ENCODE measurements at places on chromosomes 6 and 20. TPM values are rescaled to one million over a fixed set of nuclear protein-coding genes. Genes with fewer than 3 reads are reported as not detected.

KHDC1L gene
- not detected for total RNA-seq

BCAS1 gene
- total RNA-seq: 0.46 TPM

DNA sequence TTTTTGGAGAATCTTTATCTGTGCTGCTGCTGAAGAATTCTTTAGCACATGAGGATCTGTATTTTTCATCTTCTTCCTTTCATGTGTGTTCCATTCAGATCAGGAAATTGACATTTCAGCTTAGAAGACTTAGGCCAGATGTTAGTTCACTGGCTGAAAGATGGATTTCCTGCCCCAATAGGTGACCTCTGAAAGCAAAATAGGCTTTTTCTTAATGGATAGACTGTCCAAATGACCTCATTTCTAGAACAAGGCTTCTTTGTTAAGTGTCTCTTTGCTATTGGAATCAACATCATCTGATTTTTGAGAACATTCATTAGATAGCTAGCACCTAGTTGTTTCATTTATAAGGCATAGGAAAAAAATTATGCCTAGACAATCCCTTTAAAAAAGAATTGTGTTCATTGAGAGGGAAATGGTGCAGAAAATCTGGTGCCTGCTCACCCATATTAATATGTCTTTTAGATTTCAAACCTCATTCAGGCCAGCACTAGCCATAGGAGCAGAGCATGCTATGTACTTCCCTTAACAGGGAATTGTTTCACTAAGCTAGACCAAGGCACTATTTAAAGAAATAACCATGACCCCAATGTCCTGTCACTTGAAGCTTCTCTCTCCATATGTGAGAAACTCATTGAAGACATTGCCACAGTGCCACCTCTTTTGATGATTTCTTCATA is 13.6 kb upstream of the SASH1 start:
- H3K27ac ChIP-seq: no peak overlapping the region
- no peaks in the 10 kb centered on the region for H3K36me3 ChIP-seq
- no peaks in the 10 kb centered on the region for H3K27me3 ChIP-seq
- no peaks in the 10 kb centered on the region for H3K4me1 ChIP-seq

DNA sequence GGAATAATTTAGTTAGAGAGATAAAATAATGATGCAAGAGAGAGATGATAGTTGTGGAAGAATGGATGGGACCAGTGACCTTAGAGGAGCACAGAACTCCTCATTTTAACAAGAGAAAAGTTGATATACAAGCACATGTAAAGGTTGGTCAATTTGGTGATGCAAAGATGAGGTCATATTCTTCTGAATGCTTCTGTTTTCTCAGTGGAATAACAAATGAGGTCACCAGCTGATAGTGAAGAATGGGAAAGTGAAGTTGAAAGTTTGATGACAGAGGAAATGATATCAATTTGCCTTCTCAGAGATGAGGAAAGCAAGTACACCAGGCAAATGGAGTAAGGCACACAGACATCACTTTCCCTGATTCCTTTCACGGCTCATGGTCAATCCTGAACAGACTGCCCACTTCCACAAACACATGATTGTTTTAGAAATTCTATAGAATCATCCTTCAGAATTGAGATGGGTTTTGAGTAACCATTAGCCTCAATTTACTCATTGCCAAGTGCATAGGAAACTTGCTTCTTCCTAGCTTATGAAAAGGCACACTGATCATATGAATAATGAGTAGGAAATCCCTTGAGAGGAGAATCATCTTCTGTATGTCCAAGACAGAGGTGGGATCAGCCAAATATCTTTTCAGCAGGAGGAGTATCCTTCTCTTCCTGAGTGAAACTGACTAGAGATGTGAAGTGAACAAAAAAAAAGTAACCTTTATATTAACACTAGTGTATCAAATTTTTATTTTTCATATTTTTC is 82.4 kb upstream of the TCF21 start:
- H3K27me3 ChIP-seq: no peaks in the 10 kb centered on the region
- H3K4me3 ChIP-seq: no peak overlapping the region
- H3K27ac ChIP-seq: no peak overlapping the region
- peaks cover 6% of the 10 kb centered on the region for H3K4me1 ChIP-seq
- no peak for DNase-seq
- no peaks in the 10 kb centered on the region for H3K36me3 ChIP-seq

GRCh38 chr6:89547281-89547680 is 91.3 kb downstream of the LYRM2 start:
- DNase-seq: no peak
- H3K27ac ChIP-seq: no peak overlapping the region
- H3K27me3 ChIP-seq: no peaks in the 10 kb centered on the region
- no peaks in the 10 kb centered on the region for H3K36me3 ChIP-seq
- peaks cover 3% of the 10 kb centered on the region for H3K4me1 ChIP-seq

DNA sequence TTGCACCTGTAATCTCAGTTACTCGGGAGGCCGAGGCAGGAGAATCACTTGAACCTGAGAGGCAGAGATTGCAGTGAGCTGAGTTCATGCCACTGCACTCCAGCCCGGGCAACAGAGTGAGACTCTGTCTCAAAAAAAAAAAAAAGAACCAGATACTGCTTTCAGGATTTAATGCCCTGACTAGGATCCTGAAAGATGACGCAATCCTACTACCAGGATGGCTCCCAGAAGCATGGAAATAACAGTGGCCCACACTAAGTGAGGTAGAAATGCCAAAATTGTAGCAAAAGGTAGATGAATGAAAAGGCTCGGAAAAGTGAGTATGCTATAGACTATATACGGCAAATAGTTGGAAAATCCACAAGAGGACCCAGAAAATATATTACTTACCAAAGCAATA is 23.8 kb upstream of the KHDC1 start:
- H3K4me3 ChIP-seq: no peak overlapping the region

JPH2 gene
- 0.48 TPM for total RNA-seq

- H3K4me1 ChIP-seq: no peaks in the 10 kb centered on the region
- no peak for DNase-seq
- no peak overlapping the region for H3K27ac ChIP-seq
Measured at GRCh38 chr20:5970381-5970780, 19.9 kb downstream of the MCM8 start.

DNA sequence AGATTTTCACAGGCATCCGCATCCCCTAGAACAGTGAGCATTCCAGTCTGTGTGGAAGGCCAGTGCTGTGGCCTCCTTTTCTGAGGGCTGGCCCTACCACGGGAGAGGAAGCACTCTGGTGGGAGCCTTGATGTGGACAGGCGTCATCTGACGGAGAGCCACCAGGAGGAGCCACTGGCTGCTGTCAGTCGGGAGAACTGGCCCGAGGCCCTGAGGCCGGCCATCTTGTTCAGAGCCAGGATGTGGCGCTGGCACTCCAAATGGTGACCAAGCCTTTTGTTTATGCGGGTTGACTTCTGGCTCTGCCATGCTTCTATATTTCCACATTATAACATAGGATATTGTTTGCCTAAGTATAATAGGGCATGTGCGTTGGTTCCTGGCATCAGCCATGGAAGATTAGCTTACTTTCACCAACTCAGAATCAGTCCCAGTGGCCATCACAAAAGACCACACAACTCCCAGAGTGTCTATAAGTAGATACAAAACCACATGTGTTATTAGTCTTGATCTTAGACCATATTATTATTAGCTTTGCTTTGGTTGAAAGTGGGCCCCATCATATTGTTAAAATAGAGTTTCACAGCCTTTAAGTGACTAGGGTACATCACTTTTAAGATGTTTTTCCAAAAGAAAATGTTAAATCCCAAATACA is 273.9 kb upstream of the TAB2 start:
- no peak overlapping the region for H3K27ac ChIP-seq
- no peaks in the 10 kb centered on the region for H3K36me3 ChIP-seq
- no peak overlapping the region for H3K4me3 ChIP-seq
- no peaks in the 10 kb centered on the region for H3K27me3 ChIP-seq
- DNase-seq: no peak

DNA sequence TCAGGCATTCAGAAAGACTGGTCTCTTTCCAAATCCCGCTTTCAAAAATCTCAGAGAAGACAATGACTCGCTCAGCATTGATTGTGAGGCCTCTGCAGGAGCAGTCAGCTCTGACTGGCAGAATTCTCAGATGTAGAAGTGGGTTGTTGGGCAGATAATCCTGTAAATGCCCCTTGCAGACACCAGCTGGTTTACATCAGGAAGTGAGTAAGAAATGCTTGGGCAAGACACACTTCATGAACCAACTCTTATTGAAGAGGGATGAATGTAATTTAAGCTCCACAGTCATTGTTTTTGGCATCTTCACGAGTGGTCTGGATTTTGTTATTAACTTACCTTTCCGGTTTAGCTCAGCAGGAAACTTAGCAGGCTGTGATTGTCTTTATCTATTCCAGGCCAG is 166.6 kb downstream of the PLCB4 start:
- no peak overlapping the region for H3K27ac ChIP-seq
- no peaks in the 10 kb centered on the region for H3K4me1 ChIP-seq
- no peak for DNase-seq
- H3K27me3 ChIP-seq: no peaks in the 10 kb centered on the region

WFDC10B gene
- not detected for total RNA-seq

- no peak overlapping the region for H3K4me3 ChIP-seq
- H3K36me3 ChIP-seq: no peaks in the 10 kb centered on the region
- H3K4me1 ChIP-seq: no peaks in the 10 kb centered on the region
- DNase-seq: no peak
- no peak overlapping the region for H3K27ac ChIP-seq
Measured at GRCh38 chr20:31908424-31908823, 38.0 kb downstream of the TTLL9 start.

DNA sequence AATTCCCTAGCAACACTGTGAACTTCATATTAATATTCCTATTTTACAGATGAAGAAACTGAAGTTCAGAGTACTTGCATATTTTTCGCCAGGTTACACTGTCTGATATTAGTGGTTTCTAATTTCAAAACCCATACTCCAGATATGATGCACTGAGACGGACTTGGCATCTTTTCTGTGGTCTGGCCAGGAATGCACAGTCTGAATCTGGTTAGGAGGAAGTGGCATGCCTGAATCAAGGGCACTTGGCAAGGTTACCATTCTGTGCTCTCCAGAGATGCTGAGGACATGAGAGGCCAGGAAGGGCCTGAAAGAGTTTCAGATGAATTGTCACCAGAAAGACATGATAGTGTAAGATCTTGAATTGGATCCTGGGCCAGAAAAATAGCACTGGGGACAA is 150.1 kb downstream of the HAO1 start:
- H3K4me3 ChIP-seq: no peak overlapping the region
- no peak overlapping the region for H3K27ac ChIP-seq
- H3K4me1 ChIP-seq: no peaks in the 10 kb centered on the region

- no peak overlapping the region for H3K4me3 ChIP-seq
- H3K27me3 ChIP-seq: no peaks in the 10 kb centered on the region
- DNase-seq: no peak
- no peaks in the 10 kb centered on the region for H3K36me3 ChIP-seq
Measured at GRCh38 chr6:27135087-27135657, 112.3 kb upstream of the PRSS16 start.

MMP24 gene
- 0.20 TPM for total RNA-seq

ZSCAN23 gene
- 5.2 TPM for total RNA-seq

GRCh38 chr20:25005220-25005619 is 12.7 kb upstream of the APMAP start:
- H3K27ac ChIP-seq: no peak overlapping the region
- H3K4me3 ChIP-seq: no peak overlapping the region
- peaks cover 7% of the 10 kb centered on the region for H3K4me1 ChIP-seq
- H3K36me3 ChIP-seq: no peaks in the 10 kb centered on the region

GRCh38 chr6:30761791-30762429 is 17.6 kb upstream of the IER3 start:
- no peak for DNase-seq
- no peaks in the 10 kb centered on the region for H3K4me1 ChIP-seq
- H3K27me3 ChIP-seq: no peaks in the 10 kb centered on the region
- no peak overlapping the region for H3K27ac ChIP-seq
- H3K36me3 ChIP-seq: no peaks in the 10 kb centered on the region

- H3K27me3 ChIP-seq: no peaks in the 10 kb centered on the region
- H3K27ac ChIP-seq: no peak overlapping the region
- H3K36me3 ChIP-seq: no peaks in the 10 kb centered on the region
- no peak overlapping the region for H3K4me3 ChIP-seq
- DNase-seq: no peak
Measured at GRCh38 chr6:150150821-150151646, 8.2 kb downstream of the PPP1R14C start.

SIGLEC1 gene
- total RNA-seq: 1.1 TPM

DNA sequence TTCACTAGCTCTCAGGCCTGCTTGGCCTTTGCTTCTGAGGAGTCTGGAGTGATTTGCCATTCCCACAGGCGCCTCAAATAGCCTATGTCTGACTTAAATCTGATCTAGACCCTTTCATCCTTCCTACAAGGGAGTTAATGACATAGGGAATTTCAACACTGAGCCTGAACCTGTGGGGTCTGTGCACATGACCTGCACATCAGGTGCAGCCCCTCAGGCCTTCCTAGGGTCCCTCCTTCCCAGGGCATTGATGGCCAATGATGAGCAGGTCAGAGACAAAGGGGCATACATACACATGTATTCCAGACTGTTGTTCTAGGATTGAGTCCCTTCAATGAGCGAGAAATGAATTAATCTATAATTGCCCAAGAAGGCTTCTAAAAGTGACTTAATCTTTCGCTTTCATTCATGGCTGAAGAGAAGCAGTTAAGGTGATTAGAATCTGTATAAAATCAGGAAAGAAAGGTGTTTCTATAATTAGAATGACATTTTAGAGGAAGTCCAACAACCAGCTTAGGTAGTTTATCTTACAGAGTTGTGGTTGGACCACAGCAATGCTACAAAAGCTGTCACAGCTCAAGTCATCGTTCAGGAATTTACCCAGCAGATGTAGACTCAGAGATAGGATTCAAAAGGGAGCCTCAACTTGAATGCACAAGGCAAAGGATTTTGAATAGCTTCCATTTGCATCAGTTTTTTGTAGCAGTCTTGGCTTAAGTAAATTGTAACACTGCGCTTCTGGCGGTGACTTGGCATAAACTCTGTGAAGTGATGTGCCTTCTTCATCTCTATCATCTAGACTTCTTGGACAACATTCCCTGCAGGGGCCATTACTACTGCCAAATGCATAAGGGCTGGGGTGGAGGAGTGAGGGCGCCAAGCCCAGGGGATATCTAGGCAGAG is 27.0 kb upstream of the TBC1D7 start:
- H3K4me3 ChIP-seq: no peak overlapping the region
- no peaks in the 10 kb centered on the region for H3K4me1 ChIP-seq
- H3K36me3 ChIP-seq: no peaks in the 10 kb centered on the region
- DNase-seq: no peak
- H3K27me3 ChIP-seq: no peaks in the 10 kb centered on the region

- H3K4me1 ChIP-seq: peaks cover 1% of the 10 kb centered on the region
- no peak for DNase-seq
- H3K27me3 ChIP-seq: no peaks in the 10 kb centered on the region
- H3K36me3 ChIP-seq: no peaks in the 10 kb centered on the region
Measured at GRCh38 chr20:44209686-44210405, 725 bp downstream of the OSER1 start.

- H3K4me3 ChIP-seq: no peak overlapping the region
- H3K27me3 ChIP-seq: no peaks in the 10 kb centered on the region
- no peak for DNase-seq
Measured at GRCh38 chr6:125251516-125252220, 50.1 kb downstream of the HDDC2 start.

DNA sequence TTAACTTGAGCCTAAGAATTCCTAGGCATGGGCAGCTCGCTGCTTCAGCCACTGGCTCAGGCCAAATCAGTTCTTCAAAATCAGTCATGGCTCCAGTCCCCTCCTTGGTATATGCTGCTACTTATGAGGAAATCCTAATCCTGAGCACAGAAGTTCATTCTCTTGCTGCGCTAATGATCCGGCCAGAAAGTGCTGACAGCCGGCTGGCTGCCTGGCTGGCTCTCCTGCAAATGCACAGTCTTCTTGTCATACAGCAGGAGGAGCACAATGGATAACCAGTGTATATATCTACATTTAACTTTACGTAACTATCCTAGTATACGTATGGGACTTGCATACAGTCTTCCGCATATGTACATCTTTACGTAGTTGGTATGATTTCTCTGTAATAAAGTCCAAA is 500.8 kb downstream of the PRKN start:
- H3K36me3 ChIP-seq: no peaks in the 10 kb centered on the region
- no peak overlapping the region for H3K4me3 ChIP-seq
- no peak overlapping the region for H3K27ac ChIP-seq
- no peak for DNase-seq
